ENCODE measurements at places on chromosomes 1 and 21.

GRCh38 chr1:180144659-180145357, 9.9 kb upstream of the QSOX1 start:
- DNase-seq: no peak

DNA sequence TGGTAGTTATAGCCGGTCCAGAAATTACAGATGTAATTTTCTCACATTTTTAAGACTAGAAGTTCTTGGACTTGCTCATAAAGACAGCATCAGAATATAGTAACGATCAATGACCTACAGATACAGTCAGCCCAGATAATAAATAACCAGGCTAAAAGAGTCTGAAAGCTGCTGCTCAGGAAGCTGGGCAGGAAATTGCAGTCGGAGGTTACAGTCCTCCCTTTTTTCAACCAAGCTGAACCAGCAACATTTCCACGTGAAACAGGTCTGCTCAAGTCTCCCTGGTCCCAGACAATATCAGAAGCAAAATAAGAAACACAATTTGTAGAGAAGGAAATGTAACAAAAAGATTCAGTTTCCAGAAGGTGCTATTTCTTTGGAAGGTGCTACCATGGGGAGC, 457.4 kb downstream of the SIPA1L2 start:
- DNase-seq: no peak

DNA sequence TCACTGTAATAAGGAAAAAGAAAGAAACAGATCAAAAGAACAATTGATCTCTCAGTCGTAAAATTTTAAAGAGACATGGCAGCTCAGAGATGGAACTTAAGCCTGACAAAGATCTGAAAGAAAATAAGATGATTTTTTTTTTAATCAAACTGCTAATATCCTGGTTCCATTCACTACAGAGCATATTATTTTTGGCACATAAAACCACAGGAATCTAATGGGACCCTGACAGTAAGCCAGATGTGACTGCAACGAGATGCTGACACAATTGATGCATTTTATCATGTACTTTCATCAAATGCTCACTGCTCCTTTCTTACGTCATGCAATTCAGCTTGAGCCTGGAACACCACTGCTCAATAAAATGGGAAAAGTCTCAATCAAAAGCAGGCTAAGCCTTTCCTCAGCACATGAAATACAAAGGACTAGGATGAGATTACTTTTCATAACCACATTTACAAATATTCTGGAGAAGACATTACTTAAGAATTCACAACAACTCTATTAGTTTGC, 16.6 kb downstream of the GPATCH2 start:
- no peak for DNase-seq

DNA sequence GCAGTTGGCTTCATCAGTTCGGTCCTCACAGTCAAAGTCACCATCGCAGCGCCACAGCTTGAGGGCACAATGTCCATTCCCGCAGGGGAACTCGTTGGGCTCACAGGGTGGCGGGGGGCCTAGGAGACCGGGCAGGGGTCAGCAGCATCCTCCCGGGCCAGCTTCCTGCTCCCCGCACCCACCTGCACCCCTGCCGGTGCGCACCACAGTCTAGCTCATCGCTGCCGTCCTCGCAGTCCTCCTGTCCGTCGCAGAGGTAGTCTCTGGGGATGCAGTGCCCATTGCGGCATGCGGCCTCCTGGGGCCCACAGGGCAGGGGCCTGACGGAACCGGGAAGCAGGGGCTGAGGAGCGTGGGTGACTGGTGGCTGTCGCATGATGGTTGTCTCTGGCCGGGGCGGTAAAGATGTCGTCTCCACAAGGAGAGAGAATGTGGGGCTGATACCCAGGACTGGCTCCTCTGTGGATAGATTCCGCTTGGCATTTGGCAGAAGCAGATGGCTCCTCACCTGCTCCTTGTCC, 49.8 kb downstream of the HSPG2 start:
- no peak for DNase-seq

GRCh38 chr21:36642777-36643176, 56.1 kb upstream of the SIM2 start:
- no peak for DNase-seq

- DNase-seq: peak; percentile 21
These were observed 112.3 kb upstream of the TRABD2B start for GRCh38 chr1:48109390-48110013.

DNA sequence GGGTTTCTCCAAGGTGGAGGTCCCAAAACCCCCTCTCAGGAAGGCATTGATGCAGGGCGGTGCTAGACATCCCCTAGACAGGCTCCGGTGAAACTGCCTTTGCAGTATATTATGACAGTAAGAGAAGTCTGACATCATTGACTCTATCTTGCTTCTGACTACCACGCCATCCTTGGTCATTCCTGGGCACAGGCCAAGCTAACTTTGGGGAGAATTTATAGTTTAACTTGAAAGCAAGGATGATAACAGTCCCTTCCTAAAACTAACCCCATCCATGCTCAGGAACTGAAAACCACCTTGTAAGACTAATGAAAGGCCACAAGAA, 30.3 kb downstream of the RSPH1 start:
- no peak for DNase-seq

- no peak for DNase-seq
These were observed 526.4 kb upstream of the USP24 start for GRCh38 chr1:55741516-55741915.

DNA sequence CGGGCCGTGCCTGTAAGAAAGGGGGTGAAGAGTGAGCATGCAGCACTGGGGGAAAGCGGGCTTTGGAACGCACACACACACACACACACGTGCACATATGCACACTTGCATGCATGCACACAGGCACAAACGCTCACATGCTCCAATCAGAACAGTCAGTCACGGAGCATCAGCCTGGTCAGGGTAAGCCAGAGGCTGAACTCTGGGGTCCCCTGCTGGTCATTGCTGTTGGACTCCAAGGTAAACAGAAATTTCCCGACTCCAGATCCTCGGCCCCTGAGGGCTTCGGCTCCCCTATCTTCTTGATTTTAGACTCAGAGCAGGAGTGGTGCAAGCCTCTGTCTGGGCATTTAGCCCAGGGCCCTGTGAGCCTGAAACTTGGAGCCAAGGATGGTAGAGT, 54.2 kb downstream of the SYT2 start:
- no peak for DNase-seq

- no peak for DNase-seq
These were observed 29.3 kb downstream of the COP1 start for GRCh38 chr1:176177764-176178163.

GRCh38 chr1:205917466-205918238, 25.6 kb downstream of the SLC26A9 start:
- DNase-seq: no peak
